ENCODE measurements at places on chromosomes 13 and 19.

- DNase-seq: no peak
Measured at GRCh38 chr19:53519446-53519845, 18.5 kb upstream of the ZNF331 start.

GRCh38 chr13:80469853-80470381 lies 129.0 kb upstream of the SPRY2 start:
- no peak for DNase-seq

DNA sequence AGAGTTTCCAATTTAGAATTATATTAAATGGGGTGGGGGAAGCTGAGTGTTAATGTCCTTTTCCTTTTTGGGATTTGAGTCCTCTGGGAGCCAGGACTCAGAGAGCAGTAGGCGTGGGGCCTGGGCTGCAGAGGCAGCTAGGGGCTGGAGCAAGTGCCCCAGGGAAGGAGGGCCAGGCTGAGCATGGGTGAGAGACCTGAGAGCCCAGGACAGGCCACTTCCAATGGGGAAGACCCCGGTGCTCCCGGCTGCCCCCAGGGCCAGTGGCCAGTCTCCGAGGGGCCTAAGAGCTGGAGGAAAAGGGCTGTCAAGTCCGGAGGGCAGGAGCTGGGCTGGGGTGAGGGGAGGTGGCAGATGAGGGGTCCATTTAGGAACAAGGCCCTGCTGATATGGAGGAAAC lies 371.5 kb downstream of the ZNF536 start:
- no peak for DNase-seq

- DNase-seq: no peak
Measured at GRCh38 chr13:81184556-81185265, 843.8 kb upstream of the SPRY2 start.

DNA sequence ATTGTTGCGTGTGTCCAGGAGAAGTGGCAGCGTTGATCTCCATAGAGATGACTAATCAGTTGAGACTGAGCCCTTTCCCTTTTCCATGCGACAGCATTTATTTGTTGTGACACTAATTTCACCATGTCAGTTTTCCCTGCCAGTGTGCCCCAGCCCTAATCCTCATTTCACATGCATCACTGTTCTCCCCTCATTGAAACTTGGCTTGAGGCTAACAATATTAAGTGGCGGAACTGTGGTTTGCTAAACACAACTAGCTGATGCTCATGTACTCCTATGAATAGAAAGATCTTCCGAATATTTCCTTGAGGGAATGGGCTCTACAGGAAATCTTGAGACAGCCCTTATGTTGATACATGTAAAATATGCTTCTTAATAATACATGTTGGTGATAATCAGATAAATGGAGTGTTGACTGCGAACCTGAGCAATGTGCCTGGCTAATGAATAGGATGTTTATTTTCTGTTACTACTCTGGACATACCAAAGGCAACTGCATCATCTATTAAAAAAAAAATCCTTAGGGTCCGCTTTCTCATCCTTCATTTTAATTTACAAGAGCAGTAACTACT lies 258.6 kb downstream of the ATP8A2 start:
- DNase-seq: no peak

GRCh38 chr13:98677398-98677797 lies 75.1 kb downstream of the SLC15A1 start:
- DNase-seq: no peak

DNA sequence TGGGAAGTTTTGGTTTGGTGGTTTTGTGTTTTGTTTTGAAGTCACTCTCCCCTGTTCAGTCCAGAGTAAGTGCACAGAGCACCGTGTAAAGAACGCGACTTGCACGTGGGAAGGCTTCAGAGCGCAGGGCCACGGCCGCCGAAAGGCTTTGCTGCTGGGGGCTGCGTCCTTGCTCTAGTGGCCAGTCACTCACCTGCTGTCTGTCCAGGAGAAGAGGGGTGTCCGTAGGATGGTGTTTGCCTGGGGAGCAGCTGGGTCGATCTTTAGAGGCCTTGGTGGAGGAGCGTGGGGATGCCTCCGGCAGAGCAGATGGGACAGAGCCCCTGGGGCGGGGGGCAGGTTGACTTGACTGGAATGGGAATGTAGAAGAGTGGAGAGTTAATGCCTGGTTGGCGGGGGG lies 116.6 kb upstream of the MCF2L start:
- DNase-seq: no peak

- DNase-seq: no peak
Measured at GRCh38 chr13:98485561-98485960, 91.3 kb downstream of the STK24 start.

- no peak for DNase-seq
Measured at GRCh38 chr19:18603255-18603957, 3.2 kb downstream of the CRLF1 start.

DNA sequence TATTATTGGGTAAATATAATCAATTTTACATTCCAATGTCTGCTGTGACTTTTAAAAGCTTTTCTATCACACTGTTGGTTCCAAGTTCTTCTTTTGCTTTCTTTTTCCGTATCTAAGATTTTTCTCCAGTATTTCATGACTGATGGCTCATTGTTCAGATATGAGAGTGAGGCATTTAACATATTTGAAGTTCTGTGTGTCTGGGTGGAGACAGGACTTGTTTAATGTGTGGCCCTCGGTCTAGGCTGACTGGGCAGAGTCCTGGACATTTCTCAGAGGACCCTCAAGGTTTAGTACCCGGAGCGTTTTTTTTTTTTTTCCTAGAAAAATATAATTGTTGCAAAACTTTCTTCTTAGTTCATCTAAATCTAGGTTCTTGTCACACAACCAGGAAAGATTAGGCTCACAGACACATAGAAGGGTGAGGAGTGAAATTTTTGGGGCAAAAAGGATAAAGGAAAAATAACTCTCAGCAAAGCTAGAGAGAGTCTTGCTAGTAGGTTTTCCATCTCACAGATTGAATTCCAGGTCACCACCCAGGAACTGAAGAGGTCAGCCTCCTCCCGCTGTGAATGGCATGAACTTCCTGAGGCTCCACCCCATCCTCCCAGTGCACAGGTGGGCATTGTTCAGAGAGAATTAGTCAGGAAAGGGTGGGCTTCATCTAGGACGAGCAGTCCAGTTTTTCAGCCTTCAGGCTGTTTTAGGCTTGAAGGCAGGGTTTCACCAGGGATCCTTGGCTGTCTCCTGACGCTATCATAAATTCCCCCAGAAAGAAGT lies 1002.4 kb upstream of the PCDH9 start:
- no peak for DNase-seq

- no peak for DNase-seq
Measured at GRCh38 chr19:54431255-54431838, 16.1 kb downstream of the TTYH1 start.

- no peak for DNase-seq
Measured at GRCh38 chr19:13404236-13404635, 102.0 kb downstream of the CACNA1A start.

DNA sequence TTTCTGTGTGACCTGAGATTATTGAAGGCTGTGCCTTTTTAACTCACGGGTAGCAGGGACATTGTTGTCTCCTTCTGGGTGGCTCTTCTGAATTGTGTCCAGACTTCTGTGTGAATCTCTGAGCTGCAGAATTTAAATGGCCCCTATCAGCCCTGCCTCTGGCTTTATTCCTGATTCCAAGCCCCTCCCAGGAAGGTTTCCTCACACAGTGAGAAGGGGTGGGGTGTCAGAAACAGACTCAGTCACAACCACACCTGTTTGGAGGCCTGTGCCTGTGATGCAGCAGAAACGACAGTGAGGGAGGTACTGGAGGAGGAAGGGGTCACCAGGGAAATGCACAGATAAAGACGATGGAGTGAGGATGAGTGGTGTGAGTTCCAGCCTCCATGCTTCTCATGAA lies at the start of gene CLC:
TSS of gene CLC (minus strand) at position 139 of the 400 bp plus-strand sequence. CDS start at position 62, 77 bp downstream.
- DNase-seq: no peak

DNA sequence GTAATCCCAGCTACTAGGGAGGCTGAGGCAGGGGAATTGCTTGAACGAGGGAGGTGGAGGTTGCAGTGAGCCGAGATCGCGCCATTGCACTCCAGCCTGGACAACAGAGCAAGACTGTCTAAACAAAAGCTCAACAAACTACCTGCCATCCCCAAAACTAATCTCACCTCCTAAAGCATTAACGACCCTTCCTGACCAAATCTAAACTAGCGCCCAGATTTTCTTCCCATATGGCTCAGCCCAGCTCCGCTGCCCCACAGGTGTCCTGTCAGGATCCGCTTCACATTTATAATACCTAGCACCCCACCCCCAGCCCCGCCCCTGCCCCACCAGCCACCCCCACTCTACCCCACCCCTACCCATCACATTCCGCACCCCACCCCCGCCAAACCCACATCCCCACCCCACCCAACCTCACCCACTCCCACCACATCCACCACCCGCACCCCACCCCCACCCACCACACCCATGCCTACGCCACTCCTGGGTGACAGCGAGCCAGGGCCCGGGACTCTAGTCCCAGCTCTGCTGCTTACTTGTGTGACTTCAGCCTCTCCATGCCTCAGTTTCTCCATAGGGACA lies 599 bp downstream of the C19orf12 start:
- peak; percentile 59 for DNase-seq

DNA sequence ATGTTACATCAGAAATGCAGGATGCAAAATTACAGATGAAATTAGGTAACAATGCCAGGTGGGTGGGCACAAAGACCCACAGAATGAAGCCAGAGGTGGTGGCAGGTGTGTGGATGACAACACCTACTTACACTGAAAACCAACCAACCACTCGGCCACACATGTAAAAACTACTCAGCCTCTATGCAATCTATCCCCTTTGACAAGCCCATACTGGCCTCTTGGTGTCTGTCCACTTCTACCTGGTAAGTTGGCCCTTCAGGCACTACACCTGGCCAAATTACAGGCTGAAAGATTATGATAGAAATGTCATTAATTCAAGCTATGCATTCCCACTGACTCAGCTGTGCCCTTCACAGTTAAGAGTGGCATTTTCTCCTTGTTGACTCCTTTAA lies 50.0 kb downstream of the BRD4 start:
- DNase-seq: no peak

DNA sequence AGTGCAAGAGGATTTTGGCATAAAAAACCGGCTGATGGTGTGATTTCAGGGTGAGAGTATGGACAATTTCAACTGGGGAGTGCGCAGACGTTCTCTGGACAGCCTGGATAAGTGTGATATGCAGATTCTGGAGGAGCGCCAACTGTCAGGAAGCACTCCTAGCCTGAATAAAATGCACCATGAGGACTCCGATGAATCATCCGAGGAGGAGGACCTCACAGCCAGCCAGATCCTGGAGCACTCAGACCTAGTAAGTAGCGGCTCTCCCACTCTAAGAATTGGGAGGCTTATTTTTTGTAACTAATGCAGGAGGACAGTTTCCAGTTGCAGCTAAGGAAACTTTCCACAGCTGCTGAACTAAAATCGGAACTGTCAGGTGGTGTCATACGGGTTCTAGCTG lies 53.6 kb downstream of the ZAR1L start:
- DNase-seq: no peak

- DNase-seq: no peak
Measured at GRCh38 chr13:22828081-22828480, 352.7 kb upstream of the SGCG start.

DNA sequence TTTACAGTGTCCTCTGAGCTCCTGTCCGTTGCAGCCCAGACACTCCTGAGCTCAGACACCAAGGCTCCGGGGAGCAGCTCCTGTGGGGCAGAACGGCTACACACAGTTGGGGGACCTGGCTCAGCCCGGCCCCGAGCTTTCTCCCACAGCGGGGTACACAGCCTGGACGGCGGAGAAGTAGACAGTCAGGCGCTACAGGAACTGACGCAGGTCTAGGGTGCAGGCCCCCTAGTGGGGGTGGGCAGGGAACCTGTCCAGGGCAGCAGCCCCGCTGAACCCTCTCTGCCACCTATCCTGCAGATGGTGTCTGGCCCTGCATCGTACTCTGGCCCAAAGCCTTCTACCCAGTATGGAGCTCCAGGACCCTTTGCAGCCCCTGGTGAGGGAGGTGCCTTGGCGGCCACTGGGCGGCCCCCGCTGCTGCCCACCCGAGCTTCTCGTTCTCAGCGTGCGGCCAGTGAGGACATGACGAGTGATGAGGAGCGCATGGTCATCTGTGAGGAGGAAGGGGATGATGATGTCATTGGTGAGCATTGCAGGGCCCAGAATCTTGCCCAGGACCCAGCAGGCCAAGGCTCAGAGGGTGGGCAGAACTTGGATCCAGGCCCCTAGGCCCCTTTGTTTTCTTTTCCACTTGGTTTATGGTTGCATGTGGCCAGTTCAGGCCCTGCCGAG lies 12.9 kb upstream of the PRR19 start:
- no peak for DNase-seq

DNA sequence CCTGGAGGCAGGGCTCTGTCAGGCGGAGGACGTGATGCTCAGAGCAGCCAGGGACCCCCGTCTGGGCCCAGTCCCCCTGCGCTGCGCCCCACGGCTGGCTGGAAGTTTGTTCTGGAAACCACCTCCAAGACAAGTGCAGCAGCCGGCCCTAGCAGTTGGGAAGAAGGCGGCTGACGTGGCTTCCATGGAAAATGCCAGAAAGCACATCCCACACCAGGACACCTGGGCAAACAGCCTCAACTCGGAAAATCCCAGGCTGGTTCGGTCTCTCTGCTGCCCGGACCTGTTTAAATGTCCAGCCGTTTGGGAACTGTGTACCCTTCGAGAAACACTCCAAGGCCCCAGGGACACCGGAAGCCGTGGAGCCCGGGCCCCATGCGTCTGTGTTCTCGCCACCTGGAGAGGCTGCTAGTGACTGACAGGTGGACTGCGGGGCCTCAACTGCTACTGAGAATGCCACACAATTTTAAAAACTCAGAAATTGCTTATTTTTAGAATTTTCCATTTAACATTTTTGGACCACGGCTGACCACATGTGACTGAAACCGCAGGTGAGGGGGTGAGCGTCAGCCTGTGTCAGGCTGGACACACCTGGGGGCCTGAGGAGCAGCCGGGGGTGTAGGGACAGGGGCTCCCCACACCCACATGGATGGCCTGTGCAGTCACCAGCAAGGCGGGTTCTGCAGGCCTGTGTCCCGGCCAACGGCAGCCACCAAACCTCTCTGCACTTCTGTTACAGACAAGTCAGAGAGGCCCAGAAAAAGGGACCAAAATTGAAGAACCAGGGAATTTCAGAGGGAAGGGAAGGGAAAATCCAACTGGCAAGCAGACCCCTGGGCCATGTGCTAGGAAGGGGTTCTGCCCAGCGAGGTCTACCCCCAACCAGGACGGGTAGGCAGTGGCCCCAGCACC lies 31.7 kb downstream of the RASA3 start:
- no peak for DNase-seq

GRCh38 chr19:49362048-49362928 lies at the start of gene TEAD2:
Gene TEAD2 (minus strand): TSS chr19:49362416. CDS start chr19:49360075, 2,341 bp downstream.
- DNase-seq: no peak

DNA sequence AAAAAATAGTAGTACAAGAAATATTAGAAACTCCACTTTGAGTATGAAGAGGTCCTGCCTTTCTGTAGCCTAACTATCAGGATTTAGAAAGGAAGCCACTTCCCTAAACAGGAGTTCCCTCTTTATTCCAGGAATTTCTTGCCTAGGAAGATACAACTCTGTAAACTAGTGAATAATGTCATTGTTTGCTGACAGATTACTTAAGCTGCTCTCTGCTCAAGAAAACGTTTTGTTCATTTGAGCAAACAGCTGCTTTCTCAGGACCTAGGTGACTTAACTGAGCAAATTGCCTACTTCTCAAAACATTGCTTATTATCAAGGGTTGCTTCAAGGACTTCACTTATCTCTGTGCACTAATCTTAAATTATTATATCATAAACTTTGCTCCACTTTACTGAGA lies 1419.4 kb upstream of the SLC10A2 start:
- no peak for DNase-seq

Measured in stimulated activated naive CD4-positive, alpha-beta T cell treated with Interleukin-2 at 50 U/mL for 16 hours (primary cell).